ENCODE measurements at places on chromosomes 11 and 22. TPM values are rescaled to one million over a fixed set of nuclear protein-coding genes. Genes with fewer than 3 reads are reported as not detected.

ROM1 gene
- total RNA-seq: 5.2 TPM

CASP5 gene
- 0.50 TPM for total RNA-seq

GAL3ST1 gene
- total RNA-seq: 4.6 TPM

FXYD2 gene
- 1.2 TPM for total RNA-seq

OR5D16 gene
- not detected for total RNA-seq

NFAM1 gene
- total RNA-seq: 6.9 TPM

PLAAT3 gene
- 86.4 TPM for total RNA-seq

MOV10L1 gene
- total RNA-seq: 0.37 TPM

SLC17A6 gene
- total RNA-seq: not detected

SCN2B gene
- total RNA-seq: 1.0 TPM

LRRC56 gene
- total RNA-seq: 1.8 TPM

TRPC6 gene
- 11.2 TPM for total RNA-seq

KRTAP5-7 gene
- total RNA-seq: 0.24 TPM

ZNF215 gene
- total RNA-seq: 3.7 TPM

TAGLN gene
- total RNA-seq: 763 TPM

MUC6 gene
- total RNA-seq: not detected

MUC2 gene
- not detected for total RNA-seq

RAC2 gene
- total RNA-seq: 40.9 TPM

CARD18 gene
- total RNA-seq: not detected

MMP10 gene
- 0.55 TPM for total RNA-seq

PRR33 gene
- total RNA-seq: not detected

OR8D1 gene
- not detected for total RNA-seq

SAA4 gene
- total RNA-seq: 3.7 TPM

GALNT18 gene
- total RNA-seq: 39.3 TPM

BLID gene
- total RNA-seq: 0.55 TPM

CCDC15 gene
- 2.7 TPM for total RNA-seq

PLCB3 gene
- total RNA-seq: 39.1 TPM

ACTN3 gene
- total RNA-seq: 0.16 TPM

BTG4 gene
- total RNA-seq: not detected

C11orf98 gene
- 46.2 TPM for total RNA-seq

OR51I1 gene
- not detected for total RNA-seq

LAYN gene
- 9.6 TPM for total RNA-seq

CD6 gene
- 1.7 TPM for total RNA-seq

POU2AF2 gene
- not detected for total RNA-seq

POU2AF3 gene
- 2.7 TPM for total RNA-seq

Measured in left lung (tissue), 14 donors.